Activated T-helper 17 cell treated with anti-CD3 and anti-CD28 coated beads, Interleukin-2, amount 50 U/mL, for 72 hours (primary cell): ENCODE measurements at places on chromosomes 11 and 22.
A peak's percentile ranks its signal among the peaks of the same experiment; 100 is the strongest.

GRCh38 chr11:30960387-30960992 is 374.3 kb upstream of the MPPED2 start:
- no peak for ATAC-seq

DNA sequence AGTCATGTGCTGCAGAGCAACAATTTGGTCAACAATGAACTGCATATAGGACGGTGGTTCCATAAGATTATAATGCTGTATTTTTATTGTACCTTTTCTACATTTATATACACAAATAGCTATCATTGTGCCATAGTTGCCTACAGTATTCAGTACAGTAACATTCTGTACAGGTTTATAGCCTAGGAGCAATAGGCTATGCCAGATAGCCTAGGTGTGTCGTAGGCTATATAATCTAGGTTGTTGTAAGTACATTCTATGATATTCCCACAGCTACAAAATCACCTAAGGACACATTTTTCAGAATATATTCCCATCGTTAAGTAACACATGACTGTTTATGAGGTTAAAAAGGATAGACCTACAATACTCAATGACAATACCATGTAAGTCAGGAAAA is 423.9 kb downstream of the SOX6 start:
- ATAC-seq: no peak

- ATAC-seq: no peak
These were observed 123.8 kb downstream of the DDX10 start for GRCh38 chr11:108788565-108789199.

- no peak for ATAC-seq
These were observed 313.6 kb upstream of the ANO3 start for GRCh38 chr11:26018336-26018735.

GRCh38 chr22:28333088-28333487 is 346.6 kb downstream of the TTC28 start:
- no peak for ATAC-seq

DNA sequence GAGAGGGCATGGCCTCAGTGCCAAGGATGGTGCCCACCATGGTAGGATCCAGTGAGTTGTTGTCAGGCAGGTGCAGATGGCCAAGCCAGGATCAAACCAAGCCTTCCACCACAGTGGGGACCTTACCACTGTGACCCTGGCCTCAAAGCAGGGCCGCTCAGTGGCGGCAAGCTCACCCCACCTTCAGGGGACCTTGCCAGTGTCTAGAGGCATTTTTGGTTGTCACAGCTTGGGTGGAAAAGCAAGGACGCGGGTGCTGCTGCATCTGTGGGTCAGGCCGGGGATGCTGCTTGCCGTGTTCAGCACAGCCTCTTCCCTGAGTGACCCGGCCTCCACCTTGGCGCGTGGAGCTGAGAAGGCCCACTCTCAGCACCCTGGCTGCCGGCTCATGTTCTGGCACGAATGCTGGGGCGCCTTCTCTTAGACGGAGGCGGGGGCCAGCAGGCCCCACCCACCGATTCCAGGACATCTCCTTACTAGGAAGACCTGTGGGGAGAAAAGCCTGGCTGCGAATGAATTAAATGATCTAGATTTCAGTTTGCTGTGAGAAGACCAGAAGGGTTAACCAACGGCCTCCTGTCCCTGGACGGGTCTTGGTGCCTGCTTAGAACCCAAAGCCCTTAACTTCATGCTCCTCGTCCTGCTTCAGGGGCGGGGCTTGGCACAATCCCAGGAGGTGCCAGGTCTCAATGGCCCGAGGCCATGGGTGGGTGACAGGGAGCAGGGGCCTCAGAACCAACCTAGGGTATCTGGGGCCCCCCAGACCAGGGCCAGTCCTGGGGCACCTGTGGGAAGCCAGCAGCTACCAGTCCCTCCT is 18.9 kb downstream of the TRMU start:
- ATAC-seq: no peak

DNA sequence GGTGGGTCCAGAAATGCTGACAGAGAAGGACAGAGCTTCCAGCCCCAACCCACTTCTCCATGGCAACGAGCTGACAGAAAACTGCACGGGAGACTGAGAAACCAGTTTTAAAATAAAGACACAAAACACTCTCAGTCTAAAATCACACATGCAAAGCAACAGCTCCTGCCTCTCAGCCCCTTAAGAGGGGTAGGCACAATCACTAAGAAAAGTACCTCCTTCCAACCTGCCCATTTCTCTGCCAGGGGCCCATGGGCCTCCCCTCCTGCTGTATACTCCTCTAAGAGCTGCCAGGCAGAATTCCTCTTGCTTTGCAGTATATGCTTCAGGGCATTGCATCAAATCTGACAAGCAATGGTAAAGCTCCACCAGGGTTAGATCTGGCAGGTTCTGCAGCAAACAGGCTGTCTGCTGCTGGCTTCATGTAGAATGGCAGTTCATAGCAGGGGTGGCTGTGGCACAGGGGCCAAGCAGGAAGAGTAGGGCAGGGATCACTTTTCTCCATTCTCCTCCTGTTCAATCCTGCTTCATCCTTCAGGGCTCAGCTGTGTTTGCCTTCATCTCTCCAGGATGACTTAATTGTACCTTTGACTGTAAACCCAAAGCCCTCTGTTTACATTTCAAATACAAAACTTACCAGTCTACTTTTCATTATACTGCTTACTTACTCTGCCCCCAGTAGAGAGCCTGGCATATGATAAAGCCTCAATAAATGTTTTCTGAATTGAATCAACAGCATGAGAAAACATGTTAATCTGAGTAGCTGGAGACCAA is 77.7 kb downstream of the KCNC1 start:
- ATAC-seq: no peak

GRCh38 chr11:69584160-69584559 is 56.8 kb upstream of the CCND1 start:
- no peak for ATAC-seq

- ATAC-seq: no peak
These were observed 61.2 kb upstream of the SUSD2 start for GRCh38 chr22:24120044-24120443.

DNA sequence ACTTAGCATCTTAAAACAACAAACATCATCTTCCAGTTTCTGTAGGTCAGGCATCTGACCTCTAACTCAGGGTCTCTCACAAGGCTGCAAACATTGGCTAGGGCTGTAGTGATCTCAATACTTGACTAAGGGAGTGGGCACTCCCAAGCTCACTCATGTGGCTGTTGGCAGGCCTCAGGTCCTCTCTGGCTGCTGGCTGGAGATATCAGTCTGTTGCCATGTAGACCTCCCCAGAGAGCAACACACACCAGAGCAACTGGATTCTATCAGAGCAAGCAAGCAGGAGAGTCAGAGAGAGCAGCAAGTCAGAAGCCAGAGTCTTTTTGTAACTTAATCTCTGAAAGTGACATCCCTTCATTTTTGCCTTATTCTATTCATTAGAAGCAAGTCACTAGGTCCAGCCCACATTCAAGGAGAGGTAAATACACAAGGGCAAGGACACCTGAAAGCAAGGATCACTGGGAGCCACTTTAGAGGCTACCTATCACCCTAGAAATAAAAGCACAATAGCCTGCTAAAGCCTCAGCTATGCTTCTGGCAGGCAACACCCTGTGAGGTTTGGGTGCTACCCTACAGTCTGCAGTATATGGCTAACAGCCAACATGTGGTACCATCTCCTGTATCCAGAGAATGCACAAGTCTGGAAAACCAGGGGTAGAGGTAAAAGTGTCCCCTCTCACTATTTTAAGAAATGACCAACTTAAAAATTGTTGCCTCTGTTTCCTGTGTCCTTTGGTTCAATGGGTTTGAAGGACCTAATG is 33.5 kb upstream of the CD44 start:
- ATAC-seq: no peak

- no peak for ATAC-seq
These were observed at the start of gene NAALAD2 for GRCh38 chr11:90134478-90135003. Gene NAALAD2, plus strand, starts transcription at chr11:90134663. Its CDS starts 96 bp downstream, at chr11:90134759.

GRCh38 chr22:29772170-29772641 is 5.0 kb downstream of the UQCR10 start:
- no peak for ATAC-seq

DNA sequence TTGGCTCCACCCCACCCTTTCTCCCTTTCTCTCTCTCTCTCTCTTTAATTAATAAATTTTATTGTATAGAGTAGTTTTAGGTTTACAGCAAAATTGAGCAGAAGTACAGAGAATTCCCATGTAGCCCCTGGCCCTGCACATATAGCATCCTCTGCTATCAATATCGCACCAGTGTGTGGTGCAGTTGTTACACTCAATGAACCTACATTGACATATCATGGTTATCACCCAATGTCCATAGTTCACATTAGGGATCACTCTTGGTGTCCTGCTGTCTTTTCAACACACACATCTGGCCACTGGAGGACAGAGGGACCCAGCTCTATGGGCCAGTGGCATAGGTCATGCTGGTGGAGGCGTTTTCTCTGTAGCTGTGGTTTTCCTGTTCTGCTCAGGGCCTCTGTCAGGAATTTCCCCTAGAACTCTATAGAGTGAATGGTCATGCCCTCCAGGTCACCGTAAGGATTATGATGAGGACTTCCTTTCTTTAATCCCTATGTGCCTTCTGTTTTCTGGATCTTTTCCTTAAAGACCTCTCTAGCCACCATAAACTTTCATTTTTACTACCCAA is 98.2 kb upstream of the NAV2 start:
- ATAC-seq: no peak

DNA sequence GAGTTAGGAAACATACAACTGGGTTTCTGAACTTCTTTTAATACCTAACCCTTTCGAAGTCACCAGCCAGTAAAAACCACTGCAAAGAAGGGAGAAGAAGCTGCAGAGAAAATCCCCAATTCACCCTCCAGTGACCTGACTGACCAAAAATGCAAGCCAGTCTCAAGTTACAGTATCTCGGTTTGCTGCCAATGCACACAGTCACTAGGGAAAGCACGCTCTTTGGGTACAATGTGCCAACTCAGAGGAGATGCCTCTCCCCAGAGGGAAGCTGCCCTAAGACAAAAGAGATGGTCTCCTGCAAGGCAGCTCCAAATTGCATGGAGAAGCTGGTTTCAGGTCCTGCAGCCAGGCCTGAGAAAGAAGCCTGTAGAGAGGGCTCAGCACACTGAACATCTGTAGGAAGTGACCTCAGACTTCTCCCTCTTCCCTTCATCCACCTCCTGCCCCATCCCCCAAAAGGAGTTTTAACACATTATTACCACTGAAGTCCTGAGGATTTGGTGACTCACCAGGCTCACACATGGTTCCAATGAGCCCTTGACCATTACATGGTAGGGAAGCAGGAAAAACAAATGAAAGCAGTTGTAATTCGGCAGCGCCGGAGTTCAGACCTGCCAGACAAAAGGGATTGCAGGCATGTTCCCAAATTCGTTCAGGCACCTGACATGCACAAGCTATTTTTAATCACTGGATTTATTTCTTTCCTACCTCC is 90.1 kb downstream of the ETS1 start:
- ATAC-seq: peak; percentile 35

DNA sequence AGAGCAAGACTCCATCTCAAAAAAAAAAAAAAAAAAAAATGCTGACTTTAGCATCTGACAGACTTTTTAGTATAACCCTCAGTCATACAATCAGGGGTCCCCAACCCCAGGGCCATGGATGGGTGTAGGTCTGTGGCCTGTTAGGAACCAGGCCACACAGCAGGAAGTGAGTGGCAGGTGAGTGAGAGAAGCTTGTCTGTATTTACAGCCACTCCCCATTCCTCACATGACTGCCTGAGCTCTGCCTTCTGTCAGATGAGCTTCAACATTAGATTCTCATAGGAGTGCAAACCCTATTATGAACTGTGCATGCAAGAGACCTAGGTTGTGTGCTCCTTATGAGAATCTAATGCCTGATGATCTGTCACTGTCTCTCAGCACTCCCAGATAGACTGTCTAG is 3.3 kb downstream of the FAM227A start:
- ATAC-seq: no peak

GRCh38 chr22:37982938-37983859 is 1.2 kb downstream of the SOX10 start:
- no peak for ATAC-seq

- ATAC-seq: no peak
These were observed 2.1 kb downstream of the ARHGAP42 start for GRCh38 chr11:100689141-100689540.

GRCh38 chr11:57406337-57406904 is 16.0 kb upstream of the PRG2 start:
- ATAC-seq: peak; percentile 88

DNA sequence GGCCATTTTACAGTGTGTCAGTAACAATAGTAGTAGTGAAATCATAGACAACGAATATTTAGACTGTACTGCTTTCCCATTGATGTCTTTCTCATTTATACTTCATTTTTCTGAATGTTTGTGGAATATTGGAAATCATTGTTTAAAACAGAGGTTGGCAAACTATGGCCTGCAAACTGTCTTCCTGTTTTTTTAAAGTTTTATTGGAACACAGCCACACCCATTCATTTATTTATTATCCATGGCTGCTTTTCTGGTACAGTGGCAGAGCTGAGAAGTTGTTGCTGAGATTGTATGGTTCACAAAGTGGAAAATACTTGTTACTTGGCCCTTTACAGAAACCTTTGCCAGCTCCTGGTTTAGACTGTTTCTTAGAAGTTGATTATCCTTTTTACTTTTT is 13.7 kb downstream of the FAR1 start:
- no peak for ATAC-seq

GRCh38 chr11:109421981-109422869 is at the start of gene C11orf87:
Gene C11orf87, plus strand, starts transcription at chr11:109422190. Its CDS starts 1,444 bp downstream, at chr11:109423634.
- no peak for ATAC-seq

- ATAC-seq: no peak
These were observed 177.4 kb downstream of the BUD13 start for GRCh38 chr11:116595305-116595880.

DNA sequence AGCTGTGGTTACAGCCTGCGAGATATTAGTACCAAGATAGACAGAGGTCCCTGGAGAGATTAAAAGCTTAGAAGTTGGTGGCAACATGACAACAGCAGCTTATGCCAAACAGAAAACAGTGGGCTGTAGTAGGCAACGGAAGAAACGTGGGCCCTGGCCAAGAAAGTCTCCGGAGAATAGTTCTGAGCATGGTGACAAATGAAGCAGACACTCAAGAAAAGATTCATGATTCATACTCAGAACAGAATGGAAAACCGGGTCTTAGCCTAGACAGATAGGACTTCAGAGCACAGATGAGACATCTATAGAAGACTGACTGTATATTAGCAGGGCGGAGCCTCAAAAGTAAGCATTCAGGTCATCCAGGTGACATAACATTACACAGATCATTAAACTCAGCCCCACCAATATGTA is 727.4 kb downstream of the ETS1 start:
- no peak for ATAC-seq

- ATAC-seq: no peak
These were observed 168.9 kb downstream of the C11orf91 start for GRCh38 chr11:33531743-33532181.

GRCh38 chr11:101497291-101497690 is 86.5 kb downstream of the TRPC6 start:
- no peak for ATAC-seq
